ENCODE measurements at places on chromosomes 3 and 15.

DNA sequence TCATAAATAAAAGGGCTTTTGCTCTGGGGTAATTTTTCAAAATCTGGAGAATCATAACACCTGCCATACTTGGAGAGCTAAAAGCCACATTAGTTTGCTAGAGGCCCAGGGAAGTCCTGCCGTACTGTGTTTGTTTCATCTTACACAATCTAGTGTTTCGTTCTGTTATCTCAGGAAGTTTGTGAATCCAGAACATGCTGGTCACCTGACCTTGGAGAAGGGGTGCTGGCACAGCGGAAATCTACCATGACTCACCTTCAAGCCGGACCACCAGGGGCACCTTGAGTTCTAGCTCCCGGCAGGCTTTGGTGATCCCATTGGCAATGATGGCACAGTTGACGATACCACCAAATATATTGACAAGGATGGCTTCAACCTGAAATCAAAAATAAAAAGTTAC is 253.9 kb downstream of the SUCLG2 start:
- DNase-seq: no peak

DNA sequence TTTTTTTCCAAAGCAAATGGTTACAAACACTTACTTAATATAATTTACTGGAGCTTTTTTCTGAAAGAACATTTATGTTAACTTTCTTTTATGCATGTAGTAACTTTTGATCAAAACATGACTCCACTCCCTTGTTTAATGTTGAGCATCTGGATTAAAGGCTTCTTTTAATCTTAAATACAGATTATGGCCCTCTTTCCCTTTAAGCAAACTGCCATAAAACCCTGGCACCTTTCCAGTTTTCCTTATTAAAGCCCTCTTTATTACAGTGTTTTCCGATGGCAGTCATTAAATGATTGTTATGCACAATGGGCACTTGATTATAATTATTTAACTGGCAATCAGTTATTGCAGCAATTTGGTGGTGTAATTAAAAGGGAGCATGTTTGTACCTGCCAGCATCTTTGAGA is 167.0 kb downstream of the VGLL4 start:
- no peak for DNase-seq

DNA sequence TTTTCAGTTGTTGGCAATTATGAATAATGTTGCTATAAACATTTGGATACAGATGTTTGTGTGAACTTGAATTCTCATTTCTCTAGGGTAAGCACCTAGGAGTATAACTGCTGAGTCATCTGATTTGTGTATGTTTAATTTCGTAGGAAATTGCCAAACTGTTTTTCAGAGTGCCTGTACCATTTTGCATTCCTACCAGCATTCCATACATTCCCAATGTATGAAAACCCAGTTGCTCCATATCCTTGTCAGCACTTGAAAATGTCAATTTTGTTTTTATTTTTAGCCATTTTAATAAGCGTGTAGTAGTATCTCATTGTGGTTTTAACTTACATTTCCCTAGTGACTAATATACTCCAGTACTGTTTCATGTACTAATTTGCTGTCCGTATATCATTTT is 98.5 kb upstream of the TSC22D2 start:
- DNase-seq: no peak

DNA sequence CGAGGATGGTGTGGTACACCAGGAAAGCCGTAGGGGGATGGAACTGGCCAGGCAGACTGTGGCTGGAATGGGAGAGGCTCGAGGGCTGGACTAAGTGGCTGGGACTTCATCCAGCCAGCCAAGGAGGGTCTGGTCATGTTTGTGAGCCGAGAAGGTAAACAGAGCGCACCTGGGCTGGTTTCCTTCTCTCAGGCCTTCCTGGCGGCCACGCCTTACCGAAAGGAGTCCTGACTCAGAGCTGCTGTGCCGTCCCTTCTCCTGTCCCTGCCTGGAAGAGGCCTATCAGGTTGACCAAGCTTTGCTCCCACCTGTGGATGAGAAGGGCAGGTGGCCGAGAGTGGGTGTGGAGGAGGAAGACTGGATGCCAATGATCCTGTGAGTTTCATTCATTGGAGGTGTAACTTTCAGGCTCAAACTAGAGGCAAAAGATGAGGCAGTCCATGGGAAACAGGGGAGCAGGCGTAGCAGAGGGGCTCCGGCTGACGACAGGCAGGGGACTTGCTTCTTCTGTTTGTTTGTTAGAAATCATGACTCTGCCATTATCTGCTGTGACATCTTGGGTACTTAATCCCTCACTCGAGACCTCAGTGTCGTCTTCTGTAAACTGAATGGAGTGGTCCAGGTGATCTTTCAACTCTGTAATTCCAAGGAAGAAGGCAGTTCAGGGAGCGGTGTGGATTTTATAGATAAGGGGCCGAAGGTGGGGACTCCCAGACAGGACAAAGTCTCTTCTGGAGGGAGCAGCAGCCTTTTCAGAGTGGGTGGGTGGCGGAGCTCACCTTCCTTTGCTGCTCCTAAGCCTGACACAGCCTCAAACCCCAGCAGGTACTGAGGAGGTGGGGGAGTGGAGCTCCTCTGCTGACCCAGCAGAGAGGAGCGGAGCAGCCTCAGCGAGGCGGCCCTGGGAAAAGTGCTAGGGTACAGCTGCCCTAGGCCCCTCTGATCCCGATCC is 71.8 kb upstream of the GATM start:
- DNase-seq: no peak

DNA sequence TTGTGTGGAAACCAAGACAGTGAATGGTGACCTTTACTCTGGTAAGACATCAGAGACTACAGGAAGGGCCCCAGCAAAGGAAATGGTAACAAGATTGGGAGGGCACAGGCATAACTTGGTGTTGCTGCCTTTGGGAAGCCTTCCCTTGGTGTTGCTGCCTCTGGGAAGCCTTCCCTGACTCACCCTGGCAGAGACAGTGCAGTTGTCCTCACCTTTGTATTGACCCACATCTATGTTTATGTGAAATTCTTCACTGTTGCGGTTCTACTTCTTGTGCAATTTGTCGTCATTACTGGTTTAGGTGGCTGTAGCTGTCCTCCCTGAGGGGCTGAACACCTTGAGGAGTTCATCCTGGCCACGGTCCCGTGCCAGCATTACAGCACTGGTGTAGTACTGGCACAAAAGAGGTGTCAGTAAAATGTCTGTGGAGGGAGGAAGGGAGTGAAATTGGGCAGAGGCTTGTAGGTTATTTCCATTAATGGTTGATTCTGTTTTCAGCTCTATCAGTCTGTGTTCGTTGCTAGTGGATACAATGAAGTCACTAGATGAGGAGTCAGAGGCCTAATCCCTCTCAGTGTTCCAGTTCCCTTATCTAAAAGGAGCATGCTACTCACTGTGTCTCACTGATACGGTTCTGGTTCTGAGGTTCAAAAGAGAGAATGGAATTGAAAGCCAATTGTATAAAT is 21.6 kb downstream of the IFT122 start:
- no peak for DNase-seq

DNA sequence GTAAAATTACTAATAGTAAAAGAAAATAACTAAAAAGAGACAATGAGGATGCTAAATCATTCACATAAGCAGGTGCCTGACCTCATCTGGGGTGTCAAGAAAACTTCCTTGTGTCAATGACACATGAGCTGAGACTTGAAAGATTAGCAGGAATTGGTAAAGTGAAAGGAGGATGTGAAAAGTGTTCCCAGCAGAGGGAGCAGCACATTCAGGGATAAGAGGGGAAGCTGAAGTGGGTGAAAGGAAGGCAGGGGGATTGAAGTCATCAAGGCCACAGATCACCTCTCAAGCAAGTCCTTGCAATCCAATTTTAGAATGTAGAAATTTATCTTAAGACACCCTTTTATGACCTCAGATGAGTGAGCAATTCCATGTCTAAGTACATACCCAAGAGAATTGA is 60.2 kb upstream of the ACP3 start:
- DNase-seq: no peak

DNA sequence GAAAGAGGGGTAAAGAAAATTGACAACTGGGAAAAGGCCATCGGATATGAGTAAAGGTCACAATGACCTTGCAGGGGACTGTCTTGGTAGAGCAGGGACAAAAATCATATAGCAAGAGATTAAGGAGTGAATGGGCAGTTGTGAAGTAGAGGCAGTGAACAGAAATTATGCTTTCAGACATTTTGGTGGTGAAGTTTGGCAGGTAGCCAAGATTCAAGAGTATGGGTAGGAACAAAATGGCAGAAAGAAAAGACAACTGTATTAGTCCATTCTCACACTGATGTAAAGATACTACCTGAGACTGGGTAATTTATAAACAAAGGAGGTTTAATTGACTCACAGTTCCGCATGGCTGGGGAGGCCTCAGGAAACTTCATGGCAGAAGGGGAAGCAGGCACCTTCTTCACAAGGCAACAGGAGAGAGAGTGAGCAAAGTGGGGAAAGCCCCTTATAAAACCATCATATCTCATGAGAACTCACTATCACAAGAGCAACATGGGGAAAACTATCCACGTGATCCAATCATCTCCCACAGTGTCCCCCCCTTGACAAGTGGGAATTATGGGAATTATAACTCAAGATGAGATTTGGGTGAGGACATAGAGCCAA is 84.0 kb downstream of the CGNL1 start:
- DNase-seq: no peak

GRCh38 chr3:35335703-35336102 is 303.6 kb upstream of the ARPP21 start:
- no peak for DNase-seq

DNA sequence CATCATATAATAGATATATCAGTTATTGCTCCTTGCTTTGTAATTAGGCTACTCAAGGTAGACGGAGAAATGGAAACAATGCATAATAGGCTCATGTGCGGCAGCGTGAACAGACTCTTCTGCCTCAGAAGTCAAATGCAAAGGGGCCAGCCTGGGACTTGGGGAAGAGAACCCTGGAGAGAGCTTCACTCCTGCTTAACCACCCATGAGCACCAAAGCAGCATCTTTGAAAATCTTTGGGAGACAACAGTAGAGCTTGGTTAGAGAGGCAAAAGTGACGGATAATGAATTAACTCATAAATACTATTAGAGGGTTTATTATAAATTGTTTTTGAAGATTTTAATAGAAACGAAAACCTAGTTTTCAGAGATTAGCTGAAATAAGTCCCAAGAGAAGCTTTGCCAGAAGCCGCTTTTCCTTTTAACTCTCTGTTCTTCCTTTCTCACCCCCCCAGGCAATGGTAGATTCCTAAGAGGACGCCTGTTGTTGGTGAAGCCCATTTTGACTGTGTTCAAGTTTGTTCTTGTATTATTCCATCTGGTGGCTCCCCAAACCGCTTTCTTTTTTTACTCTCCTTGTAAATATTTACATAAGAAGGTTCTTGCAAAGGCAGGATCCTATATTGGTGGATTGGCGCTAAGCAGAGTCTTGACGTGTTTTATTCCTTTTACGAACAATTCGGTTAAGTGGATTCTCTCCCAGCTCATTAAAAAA is 196.0 kb upstream of the TPRG1 start:
- no peak for DNase-seq

DNA sequence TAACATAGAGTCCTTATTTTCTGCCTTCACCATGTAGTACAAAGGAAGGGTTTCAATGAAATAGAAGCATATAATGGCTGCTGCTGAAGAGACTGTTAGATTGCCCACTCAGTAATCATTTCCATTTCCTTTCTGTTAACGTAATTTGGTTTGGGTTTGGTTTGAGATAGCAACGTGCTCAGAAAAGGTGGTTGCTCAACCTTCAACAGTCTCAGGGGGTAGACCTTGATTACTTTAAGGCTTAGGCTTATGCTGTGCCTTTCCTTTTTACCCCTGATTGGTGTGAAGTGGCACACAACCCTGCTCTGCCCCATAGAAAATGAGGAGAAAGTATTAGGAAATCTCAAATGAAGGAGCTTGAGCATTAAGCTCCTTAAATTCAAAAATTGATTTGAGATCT is 163.7 kb upstream of the TP63 start:
- no peak for DNase-seq

DNA sequence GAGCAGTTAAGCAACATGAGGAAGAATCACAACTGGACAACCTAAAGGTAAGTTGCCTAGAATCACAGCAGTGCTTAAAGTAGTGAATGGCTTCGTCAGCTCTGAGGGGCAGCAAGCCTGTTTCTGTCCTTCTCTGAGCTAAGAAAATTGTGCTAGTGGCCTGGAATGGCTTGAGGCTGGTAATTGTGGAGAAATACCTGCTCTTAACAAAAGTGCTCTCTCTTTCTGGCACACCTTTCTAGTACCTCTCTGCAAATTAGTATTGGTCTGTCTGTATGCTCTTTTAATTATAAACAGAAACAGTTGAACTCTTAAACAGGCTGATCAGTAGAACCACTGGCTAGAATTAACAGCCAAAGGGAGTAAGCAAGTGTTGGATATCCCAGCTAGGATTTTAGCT is 11.6 kb downstream of the SNX1 start:
- DNase-seq: no peak

DNA sequence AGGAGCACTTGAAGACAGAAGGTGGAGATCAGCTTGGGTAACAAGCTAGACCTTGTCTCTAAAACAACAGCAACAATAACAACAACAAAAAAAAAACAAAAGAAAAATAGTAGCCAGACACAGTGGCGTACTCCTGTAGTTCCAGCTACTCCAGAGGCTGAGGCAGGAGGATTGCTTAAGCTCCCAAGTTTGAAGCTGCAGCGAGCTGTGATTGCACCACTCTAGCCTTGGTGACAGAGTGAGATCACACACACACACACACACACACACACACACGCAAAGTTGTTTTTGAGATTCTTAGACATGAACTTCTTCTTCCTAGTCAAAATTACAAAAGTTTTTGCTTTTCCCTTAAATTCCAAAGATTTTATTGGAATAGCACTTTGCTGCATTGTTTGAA is 93.0 kb upstream of the IGSF10 start:
- DNase-seq: no peak

GRCh38 chr3:105253225-105253624 is 113.5 kb upstream of the ALCAM start:
- DNase-seq: no peak

GRCh38 chr15:90665288-90666134 is 51.6 kb upstream of the BLM start:
- DNase-seq: no peak

GRCh38 chr3:117630469-117630868 is 920.9 kb downstream of the TUSC7 start:
- DNase-seq: no peak

GRCh38 chr3:139561255-139561817 is 21.8 kb upstream of the RBP1 start:
- no peak for DNase-seq

- no peak for DNase-seq
Observed at GRCh38 chr3:138914870-138915502, 32.0 kb downstream of the FOXL2 start.

DNA sequence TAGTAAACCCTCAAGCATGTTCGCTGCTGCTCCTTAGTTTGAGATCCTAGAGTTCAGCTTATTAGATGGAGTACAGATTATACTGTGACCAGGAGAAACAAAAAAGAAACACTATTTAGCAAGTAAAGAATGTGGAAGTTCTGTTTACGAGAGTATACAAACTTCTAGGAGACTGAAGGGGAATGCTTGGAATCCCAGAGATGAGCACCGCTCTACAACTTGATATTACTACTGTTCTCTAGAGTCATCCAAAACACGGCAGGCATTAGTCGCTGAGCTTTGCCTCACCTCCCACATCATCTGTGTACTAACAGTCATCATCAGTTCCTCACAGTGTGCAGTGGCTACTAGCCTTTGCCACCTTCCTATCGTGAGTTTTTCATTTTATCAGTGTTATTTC is 121.4 kb upstream of the CHRM5 start:
- DNase-seq: no peak
